GM23338 (cell line): ENCODE measurements at places on chromosomes 12 and 14.

GRCh38 chr12:99389751-99390150 is 257.8 kb upstream of the GARIN6 start:
- no peak for DNase-seq

DNA sequence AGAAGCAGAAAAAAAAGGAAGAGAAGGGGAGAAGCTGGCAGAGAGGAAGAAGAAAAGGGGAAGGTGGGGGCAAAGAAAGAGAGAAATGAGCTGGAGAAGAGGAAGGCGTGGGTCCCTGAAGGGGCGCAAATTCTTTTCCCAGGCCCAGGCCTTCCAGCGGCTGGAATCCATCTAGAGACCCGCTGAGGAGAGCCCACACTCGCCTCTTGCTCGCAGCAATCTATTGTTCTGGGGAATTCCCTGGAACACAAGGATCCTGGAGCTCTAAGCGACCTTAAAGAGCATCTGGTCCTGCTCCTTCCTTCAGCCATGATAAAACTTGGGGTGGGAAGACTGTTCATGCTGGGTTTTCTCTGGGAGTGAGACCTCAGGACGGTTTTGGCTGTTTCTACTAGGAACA is 41.2 kb upstream of the FKBP4 start:
- DNase-seq, result peak; percentile 75

- no peak for DNase-seq
Measured at GRCh38 chr14:91927191-91927590, 20.3 kb downstream of the FBLN5 start.

DNA sequence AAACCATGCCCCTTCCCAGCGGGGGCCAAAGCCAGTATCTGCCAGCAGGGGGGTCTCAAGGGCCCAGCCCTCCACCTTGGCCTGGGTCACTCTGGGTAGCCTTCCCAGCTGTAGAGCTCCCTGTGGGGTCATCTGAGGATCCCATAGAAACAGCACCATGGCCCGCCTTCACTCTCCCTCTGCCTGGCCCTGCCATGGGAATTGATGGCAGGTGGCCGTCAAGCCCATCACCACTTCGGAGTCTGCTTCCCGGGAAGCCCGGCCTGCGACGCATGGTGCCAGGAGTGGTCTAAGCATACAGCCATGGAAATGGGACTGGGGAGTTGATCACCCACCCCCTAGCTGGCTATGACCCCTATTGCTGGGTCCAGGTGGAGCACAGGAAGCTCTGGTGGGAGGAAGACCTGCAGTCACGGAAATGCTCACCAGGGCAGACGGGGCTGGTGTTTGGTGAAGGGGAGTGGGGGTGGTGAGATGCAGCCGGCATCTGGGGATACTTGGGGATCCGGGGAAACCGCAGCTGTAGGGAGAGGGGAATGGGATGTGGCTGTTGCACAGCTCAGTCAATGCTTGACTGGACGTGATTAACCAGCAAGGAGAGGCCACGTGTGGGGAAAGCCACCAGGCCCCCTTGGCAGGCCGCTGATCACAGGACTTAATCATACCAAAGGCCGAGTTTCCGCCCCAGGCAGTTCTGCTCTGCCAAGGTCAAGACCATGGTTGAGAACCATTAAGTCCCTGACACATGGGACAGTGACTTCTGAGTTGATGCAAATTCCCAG is 52.2 kb upstream of the DIO3 start:
- DNase-seq, result no peak

DNA sequence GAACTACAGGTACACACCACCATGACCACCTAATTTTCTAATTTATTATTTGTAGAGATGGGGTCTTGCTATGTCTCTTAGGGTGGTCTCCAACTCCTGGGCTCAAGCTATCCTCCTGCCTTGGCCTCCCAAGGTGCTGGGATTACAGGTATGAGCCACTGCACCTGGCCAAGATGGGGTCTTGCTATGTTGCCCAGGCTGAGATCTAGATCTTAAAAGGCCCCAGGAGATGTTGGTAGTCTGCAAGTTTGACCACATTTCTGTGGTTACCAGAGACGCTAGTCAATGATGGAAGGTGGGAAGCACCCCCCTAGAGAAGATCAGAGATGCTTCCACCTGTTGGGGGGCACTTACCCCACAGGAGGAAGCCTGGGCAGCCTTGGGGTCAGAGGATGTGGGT is 34.7 kb downstream of the FOXN4 start:
- DNase-seq, result no peak

DNA sequence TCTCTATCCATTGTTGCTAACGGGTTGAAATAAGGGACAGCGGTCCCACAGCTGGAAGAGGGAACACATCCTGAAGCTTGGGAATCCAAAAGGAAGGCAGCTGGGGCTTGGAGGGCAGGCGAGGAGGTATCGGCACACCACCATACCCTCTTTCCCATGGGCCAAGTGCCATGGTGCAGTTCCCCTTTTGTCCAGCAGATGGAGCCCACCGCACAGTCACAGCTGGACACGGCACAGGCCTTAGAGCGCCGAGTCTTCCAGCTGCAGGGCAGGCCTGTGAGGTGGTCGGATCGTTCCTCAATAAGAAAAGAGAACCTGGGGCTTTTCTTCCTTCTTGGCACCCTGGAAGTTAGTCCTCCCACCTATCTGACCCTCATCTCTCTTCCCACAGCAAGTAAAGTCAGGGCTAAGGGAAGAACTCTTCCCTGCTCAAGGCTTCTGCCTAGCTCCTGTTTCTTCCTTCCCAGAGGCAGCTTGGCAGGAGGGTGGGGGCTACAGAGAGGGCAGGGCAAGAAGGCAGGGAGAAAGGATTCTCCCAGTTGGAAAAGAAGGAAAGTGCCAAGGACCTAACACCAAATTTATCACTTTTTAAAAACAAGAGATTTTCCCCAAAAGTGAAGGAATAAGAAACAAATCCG is 8.6 kb downstream of the PPP1R1A start:
- peak; percentile 89 for DNase-seq

DNA sequence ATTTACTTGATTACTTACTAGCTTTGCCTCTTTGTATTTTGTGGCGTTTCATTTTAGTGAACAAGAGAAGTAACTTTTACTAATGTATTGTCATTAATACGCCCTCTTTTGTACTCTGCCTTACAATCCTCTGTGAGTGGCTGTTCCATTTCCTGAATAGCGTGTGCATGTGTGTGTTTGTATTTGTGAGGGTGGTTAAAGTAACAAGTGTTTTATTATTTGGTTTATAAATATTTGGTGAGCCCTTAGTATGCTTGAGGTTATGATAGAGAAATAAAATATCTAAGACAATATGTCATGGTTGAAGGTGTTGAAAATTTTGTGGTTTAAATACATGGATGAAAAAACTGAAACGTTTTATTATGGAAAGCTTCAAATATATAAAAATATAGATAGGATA is 71.7 kb upstream of the REP15 start:
- DNase-seq, result no peak

GRCh38 chr12:65278576-65279368 is at the start of gene MSRB3:
TSS of gene MSRB3 (plus strand) at chr12:65278683. CDS start at chr12:65308580, 29,897 bp downstream.
- DNase-seq, result peak; percentile 88

DNA sequence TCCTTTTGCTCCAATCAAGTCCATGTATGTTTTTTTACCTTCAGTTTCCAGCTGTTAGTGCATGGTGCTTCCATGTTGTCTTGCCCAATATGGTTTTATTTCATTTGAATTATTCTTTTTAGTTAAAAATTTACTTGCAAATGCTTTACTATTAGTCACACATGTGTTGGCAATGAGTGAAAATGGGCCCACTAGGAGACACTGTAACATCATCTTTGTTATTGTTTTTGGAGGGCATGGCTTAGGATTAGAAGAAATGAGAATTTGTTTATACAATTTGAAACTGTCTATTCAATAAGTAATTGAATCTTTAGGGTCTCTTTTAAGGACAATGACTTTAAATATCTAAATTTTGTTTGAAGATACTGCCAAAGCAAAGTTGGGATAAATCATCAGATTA is 133.7 kb downstream of the BRMS1L start:
- DNase-seq, result no peak

DNA sequence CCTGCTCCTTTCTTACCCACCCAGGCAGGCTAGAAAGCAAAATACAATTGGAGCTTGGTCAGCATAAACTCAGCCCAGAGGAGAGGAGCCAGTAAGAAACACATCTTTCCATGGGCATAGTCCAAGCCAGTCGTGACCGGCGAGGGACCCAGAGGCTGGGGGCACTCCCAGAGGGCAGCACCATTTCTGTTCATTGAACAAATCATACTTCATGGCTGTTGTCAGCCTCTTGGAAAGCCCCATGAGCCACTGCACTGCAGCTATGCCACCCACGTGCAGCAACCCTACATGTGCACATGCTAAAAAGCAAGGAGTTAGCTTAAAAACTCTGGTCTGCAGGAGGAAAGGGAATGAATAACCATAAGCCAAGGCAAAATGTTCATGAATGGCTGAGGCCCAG is 90.0 kb upstream of the CDKN3 start:
- DNase-seq, result no peak

GRCh38 chr12:109098651-109099050 is 1.3 kb downstream of the UNG start:
- DNase-seq, result no peak
